Fibroblast of the conjunctiva (primary cell): ENCODE measurements at places on chromosomes 6 and 20.

DNA sequence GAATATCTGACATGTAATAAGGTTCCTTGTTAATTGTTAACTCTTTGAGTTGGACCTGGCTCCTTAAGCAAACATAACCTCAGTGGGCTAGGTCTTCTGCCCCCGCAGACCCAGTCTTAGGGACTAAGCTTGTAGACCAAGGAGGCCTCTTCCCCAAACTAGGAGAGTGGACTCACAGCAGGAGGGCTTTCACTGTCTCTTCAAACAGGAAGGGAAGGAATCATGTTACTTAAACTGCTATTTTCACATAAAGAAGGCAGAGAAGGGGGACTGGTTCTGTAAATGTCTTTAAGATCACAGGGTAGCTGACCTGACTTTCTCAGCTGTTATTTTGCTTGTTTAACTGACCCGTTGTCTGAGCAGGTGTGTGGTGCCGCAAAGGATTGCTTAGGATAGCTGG, 34.9 kb upstream of the PRDM1 start:
- DNase-seq: no peak

GRCh38 chr6:138988469-138988834, 399 bp upstream of the REPS1 start:
- DNase-seq: no peak

GRCh38 chr6:144478483-144478882, 193.3 kb downstream of the UTRN start:
- DNase-seq: no peak

- DNase-seq: peak; percentile 78
Measured at GRCh38 chr20:16615199-16615598, 42.0 kb upstream of the KIF16B start.

GRCh38 chr6:157023958-157024357, 246.8 kb downstream of the ARID1B start:
- no peak for DNase-seq

DNA sequence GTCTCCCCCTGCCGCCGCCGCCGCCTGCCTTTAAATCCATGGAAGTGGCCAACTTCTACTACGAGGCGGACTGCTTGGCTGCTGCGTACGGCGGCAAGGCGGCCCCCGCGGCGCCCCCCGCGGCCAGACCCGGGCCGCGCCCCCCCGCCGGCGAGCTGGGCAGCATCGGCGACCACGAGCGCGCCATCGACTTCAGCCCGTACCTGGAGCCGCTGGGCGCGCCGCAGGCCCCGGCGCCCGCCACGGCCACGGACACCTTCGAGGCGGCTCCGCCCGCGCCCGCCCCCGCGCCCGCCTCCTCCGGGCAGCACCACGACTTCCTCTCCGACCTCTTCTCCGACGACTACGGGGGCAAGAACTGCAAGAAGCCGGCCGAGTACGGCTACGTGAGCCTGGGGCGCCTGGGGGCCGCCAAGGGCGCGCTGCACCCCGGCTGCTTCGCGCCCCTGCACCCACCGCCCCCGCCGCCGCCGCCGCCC, 474 bp downstream of the CEBPB start:
- no peak for DNase-seq

GRCh38 chr6:13708736-13709135, 2.9 kb downstream of the RANBP9 start:
- no peak for DNase-seq

DNA sequence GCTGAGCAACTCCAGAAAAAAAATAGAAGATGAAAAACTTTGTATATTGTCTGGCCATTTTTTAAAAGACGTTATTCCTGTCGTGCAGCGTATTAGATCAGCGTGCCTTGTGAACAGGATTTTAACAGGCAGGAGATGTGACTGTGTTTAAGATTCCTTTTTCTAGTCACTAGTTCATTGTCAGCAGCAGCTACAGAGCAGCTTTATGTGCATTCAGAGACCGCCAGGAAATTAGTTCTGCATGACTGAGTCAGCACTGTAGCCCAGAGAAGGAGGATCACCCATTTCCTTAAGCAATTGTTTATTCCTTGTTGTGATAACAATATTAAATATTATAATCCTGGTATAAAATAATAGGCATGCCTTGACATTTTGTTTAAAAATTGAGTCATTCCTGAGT, 75.4 kb upstream of the ADGRB3 start:
- peak; percentile 2 for DNase-seq

DNA sequence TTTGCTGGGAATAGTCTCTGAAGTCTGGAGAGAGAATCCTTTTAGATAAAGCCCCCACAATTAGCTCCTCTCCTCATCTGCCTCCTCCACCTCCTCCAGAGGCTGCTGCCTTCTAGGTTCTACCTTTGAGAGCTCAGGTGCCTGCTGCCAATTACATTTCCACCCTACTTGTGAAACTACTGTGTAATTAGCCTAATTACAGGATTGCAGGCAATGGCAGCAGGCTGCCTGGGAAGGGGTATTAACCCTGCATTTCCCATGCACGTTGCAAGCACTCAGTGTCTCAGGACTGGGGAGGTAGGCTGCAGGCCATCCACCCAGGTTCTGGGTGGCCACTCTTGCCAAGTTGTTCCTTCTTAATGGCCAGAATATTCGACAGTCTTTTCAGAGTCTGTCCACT, 215.6 kb upstream of the ZNF217 start:
- no peak for DNase-seq

GRCh38 chr6:145609521-145609920, 125.8 kb downstream of the EPM2A start:
- no peak for DNase-seq

GRCh38 chr20:17810062-17810631, 110.4 kb downstream of the BANF2 start:
- no peak for DNase-seq

- no peak for DNase-seq
Measured at GRCh38 chr6:135030532-135031178, 24.0 kb downstream of the HBS1L start.

- peak; percentile 69 for DNase-seq
Measured at GRCh38 chr6:328136-328670, 35.9 kb downstream of the DUSP22 start.

GRCh38 chr6:99151634-99152346, 197.7 kb downstream of the FAXC start:
- DNase-seq: peak; percentile 1

- no peak for DNase-seq
Measured at GRCh38 chr6:150541576-150541975, 58.1 kb upstream of the PLEKHG1 start.

DNA sequence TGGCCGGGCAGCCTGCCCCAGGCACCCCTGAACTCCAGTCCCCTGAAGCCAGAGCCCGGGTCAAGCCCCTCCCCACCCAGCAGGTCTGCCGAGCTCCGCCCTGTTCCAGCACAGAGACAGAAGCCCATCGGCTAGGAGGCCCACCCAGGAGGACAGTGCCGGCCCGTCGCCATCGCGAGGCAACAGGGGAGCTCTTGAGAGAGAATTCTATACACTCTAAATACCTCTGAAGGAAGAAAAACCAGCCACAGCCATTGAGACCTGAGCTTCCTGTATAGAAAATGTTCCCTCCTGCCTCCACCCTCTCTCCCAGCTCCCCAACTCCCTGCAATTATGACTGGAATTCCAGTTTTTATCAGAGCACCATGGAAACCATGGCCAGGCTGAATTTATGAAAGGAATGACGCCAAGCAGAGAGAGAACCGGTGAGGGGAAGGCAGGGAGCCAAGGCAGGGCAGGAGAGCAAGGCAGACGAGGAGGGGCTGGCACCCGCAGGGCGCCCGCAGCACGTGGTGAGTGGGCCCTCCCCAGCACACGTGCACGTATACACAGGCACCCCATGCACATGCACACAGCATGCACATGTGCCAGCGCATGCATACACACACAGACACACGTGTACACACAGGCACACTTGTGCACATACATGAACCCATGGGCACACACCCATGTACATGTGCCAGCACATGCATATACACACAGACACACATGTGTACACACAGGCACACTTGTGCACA, 27.6 kb upstream of the MRGBP start:
- no peak for DNase-seq

- DNase-seq: no peak
Measured at GRCh38 chr20:61424628-61425420, 172.8 kb downstream of the CDH4 start.

DNA sequence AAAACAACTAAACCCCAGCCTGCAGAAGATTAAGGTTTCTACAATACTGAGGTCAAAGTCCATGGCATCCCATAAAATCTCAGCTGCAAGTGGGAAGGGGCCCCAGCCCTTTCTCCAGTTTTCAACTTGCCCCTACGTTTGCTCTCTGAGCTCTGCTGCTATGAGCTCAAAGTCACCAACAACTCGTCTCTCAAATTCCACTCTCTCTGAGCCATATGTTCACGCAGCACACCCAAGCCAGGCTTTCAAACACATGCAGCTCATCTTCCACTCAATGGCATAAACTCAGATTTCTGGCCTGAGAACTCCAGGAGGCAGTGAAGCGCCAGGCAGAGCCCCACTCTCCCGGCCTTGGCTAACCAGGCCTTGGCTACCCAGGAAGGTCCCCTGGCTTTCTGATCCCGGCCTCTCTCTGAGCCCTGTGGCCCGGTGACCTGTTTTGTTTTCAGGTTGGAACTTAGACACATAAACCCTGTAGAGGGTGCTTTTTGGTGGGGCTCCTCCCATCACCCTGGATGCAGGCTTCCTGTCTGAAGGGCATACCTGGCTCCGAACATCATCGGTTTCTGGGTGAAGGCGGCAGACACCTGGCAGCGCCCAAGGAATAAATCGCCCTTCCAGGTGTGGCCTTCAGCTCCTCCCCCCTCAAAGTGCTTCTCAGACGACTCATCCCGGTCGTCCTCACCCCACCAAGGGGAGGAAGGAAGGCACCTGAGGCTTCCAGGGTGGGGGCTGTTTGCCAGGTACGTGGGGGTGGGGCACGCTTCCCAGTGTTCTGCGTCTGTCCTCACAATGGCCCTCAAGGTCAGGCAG, 12.4 kb downstream of the SLC22A23 start:
- DNase-seq: no peak

DNA sequence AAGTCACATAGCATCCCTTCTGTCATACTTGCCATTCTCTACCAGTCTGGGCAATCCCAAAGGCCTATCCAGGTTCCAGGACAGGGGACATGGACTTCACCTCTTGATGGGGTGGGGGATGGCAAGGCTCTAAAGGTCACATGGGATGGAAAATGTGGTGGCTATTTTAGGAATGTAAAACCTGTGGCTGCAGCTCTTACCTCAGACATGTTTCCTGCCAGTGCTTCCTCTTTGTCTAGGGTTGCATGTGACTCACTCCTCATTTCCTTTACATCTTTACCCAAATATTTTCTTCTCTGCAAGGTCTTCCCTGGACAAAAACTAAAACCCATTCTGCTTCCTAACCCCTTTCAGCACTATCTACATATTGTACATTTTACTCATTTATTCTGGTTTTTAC, 135.7 kb downstream of the BTBD3 start:
- no peak for DNase-seq

GRCh38 chr6:34527751-34528670, 28.1 kb downstream of the SPDEF start:
- no peak for DNase-seq

DNA sequence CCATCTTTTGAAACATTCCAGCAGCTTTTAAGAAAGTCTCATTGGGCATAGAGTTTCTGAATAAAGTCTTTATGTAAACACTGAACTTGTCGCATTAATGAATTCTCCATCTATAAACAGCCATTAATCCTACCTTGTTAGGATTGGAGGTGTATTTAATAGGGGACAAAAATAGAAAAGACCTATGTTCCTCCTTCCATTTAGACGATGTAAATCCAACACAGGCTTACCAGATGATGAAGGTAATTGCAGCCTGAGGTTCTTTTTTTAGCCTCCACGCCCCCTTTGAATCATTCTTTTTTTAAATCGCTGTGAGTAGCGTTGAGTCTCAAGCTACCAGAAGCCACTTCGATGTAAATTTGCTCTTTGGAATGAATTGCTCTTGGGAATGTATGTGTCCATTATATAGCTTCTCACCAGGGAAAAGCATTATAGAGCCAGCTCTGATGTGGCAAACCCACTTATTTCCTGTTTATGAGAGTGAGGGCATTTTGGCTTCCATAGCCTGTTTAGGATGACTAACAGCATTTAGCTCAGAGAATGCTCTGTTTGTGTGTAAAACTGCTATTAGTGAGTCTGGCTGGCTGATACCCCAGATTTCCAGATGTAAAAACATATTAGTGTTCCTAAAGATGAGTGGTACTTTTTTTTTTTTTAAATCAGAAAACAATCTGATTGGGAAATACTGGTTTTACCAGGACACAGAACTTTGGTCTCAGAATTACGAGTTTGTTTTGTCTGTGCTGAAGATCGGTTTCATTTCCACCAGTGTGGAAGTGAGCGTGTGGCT, 74.9 kb upstream of the CLDN20 start:
- peak; percentile 87 for DNase-seq

- DNase-seq: no peak
Measured at GRCh38 chr6:160679402-160679769, 15.3 kb upstream of the LPA start.

- peak; percentile 77 for DNase-seq
Measured at GRCh38 chr6:131013495-131013894, 49.5 kb downstream of the EPB41L2 start.

DNA sequence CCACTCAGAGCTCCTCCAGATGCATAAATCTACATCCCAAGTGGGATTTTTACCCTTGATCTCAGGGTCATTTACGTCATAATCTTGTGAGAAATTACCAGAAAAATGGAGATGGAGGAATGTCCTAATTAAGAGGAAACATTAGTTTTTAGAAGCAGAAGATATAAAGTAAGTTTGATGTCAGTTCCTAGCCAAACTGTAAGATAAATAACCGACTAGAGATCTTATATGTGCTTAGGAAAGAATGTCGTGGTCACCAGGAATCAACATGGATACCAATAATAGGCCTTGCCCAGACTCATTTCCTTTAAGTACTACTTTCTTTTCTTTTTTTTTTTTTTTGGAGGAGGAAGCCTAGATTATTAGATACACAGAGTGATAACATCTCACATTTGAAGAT, 186.9 kb downstream of the UTRN start:
- no peak for DNase-seq

- no peak for DNase-seq
Measured at GRCh38 chr20:54110041-54110440, 39.6 kb upstream of the BCAS1 start.

DNA sequence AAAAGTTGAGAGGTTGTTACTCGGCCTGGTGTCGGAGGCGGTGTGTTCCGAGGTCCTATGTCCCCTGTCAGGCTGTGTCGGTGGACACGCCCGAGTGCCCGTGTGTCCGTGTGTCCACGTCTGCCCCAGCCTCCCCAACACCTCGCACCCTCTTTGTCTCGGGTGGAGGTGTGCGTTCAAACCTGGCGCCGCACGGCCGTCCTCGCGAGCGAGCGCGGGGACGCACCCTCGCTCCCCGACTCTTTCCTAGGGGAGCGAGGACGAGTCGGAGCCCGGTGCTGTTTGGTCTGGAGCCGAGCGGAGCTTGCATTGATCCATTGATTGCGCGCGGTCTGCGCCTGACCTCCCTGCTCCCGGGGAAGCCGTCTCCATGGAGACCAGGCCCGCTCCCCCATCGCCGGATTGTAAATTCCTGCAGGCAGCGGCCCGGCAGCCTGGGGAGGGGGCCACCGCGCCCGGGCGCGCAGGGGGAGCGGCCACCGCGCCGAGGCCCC, 411 bp upstream of the SCUBE3 start:
- no peak for DNase-seq

DNA sequence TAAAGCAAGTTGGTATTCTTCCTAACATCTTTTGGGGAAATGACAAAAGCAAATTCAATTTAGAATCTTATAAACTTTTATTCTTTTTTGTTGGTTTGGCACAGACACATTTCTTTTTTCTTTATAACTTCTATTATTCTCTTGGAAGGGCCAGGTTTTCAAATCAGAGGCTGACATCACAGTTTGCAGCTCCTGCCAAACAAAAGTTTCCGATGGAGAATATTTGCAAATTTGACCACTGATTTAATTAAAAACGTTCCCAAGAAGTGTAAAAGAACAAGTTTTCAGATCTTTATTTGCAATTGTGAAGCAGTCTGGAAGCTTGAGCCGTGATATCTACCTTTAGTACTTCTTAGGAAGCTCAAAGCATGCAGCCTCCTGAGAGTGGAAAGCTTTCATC, 53.8 kb upstream of the CD83 start:
- no peak for DNase-seq
